Iris pigment epithelial cell (primary cell): ENCODE measurements at places on chromosomes 5 and 9.

DNA sequence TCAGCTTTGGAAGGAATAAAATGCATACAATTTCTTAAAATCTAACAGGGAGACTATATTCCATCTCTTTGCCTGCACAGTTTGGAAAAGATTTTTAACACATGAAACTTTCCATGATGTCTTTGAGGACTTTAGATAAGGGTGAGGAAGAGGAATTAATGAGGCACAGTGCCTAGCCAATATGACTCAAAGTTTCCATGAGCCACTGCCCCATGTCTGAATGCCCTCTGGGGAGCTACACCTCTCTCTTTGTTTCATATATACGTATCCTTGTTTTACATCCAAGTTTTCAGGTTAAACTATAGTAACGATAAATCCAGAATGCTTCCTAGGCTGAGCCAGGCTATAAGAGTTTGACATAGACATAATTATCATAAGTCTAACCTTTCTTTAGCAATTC, 349.3 kb upstream of the TLE4 start:
- DNase-seq = peak; percentile 11

GRCh38 chr5:6449465-6450158, 953 bp downstream of the UBE2QL1 start:
- no peak for DNase-seq

DNA sequence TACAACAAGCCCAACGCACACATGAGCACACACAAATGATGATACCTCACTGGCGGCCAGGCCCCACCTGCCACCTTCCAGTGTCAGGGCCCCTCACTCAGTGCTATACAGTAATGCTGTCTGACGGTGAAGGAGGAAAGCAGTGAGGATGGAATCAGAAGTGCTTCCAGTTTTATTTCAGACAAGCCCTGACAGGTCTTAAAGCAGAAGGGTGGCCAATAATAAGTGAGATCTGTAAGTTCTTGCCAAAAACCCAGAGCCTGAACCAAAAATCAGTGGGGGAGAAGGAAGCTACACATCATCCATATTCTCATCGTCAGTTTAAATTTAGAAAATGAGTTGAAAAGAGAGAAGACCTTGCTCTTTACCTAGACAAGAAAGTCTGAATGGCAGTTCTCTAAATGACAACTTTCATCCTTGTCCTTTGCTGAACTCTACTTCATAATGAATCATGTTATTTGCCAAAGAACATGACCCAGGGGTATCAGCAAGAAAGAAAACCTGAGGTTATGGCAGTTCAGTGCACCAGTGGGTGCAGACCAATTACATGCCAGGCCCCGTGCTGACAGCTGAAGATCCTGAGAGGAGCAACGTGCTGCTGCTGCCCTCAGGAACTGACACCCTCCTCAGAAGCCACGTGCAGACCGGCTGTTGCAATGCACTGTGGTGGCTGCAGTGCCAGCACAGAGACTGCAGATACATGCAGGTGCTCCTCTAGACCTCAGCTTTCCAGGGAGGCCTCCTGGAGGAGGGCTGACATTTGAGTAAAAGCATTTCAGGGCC, 118.7 kb downstream of the DROSHA start:
- DNase-seq = no peak

- DNase-seq = no peak
Measured at GRCh38 chr5:38531518-38531917, 24.9 kb downstream of the LIFR start.

DNA sequence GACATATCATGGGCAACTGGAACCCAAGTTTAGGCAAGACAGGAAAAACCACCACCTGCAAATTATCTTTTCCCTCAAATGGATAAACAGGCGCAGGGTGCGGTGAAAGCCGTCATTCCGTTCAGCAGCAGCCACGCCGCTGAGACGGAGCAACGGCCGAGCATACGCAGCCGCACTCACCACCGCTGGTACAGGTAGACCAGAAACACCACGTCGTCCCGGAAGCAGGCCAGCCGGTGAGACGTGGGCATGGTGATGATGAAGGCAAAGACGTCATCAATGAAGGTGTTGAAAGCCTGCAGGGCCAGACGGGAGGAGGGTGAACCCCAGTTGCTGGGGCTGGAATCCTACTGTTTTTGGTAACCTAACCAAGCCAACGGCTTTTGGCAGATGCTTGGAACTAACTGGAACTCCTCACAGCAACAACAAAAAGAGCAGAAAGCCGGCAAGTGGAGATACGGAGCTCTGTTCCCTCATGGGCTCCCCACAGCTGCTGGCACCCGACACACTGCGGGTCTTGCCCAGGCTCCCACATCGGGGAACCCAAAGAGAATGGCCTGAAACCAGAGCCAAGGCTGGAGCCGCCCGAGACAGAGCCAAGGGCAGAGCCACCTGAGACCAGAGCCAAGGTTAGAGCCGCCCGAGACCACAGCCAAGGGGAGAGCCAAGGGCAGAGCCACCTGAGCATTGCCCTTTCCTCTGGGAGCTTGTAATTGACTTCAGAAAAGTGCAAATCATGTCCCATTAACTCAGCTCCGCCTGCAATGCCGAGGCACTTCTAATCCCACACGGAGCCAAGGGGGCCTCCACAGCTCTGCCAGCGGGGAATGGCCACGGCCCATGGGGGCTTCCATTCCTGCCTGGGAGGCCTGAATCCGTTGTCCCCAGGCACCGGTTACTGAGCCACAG, 24.2 kb downstream of the CLPTM1L start:
- no peak for DNase-seq

DNA sequence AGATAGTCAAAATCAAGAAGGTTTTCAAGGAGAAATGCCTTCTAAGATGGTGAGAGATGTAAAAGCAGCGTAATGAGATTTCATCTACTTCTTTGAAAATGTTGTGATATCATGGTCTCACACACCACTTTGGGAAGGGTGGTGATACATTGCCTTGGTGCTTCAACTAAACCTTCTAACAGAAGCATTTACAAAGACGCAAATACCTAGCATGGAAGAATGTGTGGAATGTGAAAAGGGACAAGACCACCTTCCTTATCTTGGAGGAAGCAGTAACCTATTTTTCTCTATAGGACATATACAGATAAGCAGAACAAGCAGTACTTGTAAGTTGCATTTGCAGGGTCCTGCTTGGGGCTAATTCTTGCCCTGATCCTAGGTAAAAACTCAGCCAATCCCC, 38.8 kb downstream of the PCA3 start:
- no peak for DNase-seq

DNA sequence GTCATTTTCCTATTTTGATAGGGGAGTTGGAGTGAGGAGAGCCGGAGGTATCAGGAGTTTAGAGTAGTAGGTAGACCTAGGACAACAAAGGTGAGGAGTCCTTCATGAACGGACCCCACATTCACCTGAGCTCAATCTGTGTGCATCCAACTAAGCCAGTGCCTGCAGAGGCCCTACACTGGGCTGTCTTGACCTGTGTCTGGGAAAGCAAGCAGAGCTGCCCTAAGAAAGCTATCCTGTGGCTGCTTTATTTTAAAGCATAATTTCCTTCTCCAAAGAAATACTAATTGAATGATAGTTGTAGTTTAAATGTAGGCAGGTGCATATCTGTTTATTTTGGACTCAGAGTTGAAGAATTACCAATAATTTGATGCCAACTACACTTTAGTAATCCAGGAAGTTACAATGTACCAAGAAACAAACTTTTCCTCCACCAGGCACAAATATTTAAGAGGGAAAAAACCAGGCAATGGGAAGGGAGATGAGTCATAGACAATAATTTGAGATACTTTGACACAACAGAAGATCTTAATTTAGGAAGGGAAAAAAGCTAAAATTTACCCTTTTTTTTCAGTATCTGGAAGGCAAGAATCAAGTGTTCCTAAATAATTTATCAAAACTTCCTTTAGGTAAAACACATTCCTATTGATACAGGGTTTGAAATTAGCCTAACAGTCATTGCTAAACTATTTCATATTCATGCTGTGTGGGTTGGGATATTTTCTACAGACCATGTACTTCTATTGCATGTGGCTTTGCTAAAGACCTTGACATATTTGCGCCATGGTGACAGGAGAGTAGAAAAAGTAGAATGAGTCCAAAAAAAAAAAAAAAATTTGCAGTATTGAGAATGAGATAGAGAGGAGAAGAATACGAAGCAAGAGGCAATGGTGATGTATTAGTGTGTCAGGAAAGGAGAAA, 376.6 kb upstream of the TUSC1 start:
- DNase-seq = peak; percentile 8

DNA sequence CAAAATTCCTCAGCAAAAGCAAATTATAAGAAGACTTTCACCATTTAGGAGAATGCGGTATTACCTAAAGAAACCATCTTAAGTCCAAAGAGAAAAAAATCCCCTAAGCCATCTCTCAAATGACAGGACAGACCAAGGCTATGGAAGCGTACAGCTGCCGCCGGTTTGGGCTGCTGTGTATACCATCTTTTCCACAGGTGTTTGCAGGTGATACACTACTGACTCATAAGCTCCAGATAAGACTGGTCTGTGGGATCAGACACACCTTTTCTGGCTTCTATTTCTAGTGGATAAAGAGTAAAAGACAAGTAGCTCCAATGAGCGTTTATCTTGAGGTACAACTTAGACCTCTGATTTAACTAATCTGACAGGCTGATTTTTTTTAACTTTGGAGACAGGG, 7.7 kb downstream of the CDKN2AIPNL start:
- no peak for DNase-seq

- peak; percentile 53 for DNase-seq
Measured at GRCh38 chr5:141547488-141547887, 58.6 kb downstream of the PCDHGC5 start.

GRCh38 chr5:56278335-56278753, 45.2 kb upstream of the ANKRD55 start:
- peak; percentile 77 for DNase-seq

- DNase-seq = no peak
Measured at GRCh38 chr9:38529317-38529716, 91.1 kb downstream of the ANKRD18A start.

- peak; percentile 41 for DNase-seq
Measured at GRCh38 chr5:98938464-98938863, 9.7 kb upstream of the CHD1 start.

GRCh38 chr9:69243116-69243515, 69.0 kb downstream of the TJP2 start:
- DNase-seq = no peak

GRCh38 chr5:163888366-163888765, 382.9 kb downstream of the MAT2B start:
- DNase-seq = peak; percentile 81

- DNase-seq = no peak
Measured at GRCh38 chr5:180117000-180117725, 45.6 kb upstream of the RNF130 start.
